ENCODE measurements at places on chromosomes 16 and 17.

DNA sequence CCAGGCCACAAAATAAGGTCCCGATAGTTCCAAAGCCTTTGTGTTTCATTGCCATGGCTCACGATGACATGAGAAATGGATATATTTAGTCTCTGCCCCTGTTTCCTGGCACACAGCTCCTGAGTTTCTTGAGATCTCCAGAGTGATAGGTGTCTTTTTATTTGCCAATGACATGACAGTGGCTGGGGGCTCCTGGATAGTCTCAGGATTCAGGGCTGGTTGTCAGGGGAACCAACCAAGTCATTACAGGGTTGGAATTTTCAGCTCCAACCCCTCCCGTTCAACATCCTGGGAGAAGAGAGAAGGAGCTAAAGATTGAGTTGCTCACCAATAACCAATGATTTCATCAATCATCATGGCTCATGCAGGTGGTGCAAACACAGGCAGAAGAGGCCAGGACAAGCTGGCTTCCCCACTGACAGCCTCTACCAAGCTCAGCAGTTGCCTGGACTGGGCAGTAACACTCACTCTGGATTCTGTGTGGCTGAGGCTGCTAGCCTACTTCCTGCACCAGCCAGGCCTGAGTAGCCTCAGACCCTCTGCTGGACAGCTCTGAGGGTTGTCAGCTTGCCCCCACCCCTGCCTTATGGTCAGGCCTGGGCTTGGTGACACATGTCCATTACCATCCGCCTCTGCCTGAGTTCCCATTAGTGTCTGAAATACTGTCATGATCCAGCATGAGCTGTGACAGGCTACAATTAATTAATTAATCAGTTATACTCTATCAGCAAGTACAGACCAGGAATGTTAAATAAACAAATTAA lies 534.4 kb upstream of the CDH5 start:
- DNase-seq: no peak

DNA sequence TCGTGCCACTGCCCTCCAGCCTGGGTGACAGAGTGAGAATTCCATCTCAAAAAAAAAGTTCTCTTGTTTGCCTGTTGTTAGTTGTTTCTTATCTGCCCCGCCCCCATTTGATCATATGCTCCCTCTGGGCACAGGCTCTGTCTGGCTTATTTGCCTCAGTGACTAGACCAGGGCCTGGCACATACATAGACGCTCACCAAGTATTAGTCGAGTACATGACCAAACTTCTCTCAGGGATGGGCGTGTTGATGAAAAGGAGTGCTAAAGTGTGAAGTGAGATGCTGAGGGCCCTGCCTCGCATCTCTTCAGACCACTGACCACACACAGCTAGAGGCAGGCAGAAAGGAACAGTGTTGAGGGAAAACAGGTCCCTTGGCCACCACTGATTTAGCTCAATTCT lies 3.3 kb upstream of the HELZ start:
- no peak for DNase-seq

DNA sequence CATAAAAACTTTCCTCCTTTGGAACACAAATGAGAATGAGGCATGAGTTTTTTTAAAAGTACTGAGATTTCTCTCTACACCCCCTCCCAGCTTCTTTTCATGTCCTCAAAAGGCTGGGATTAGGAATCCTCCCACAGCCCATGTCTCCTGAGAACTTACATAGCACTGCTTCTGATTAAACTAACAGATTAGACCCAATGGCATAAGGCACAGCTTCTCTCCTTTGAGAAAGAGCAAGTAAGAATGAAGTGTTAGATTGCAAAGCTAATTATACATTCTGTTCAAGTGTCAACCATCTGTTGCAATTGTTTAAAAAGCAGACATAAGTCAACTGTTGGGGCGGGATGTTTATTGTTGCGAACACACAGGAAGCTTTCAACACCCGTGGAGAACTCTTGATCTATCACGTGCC lies 715.1 kb downstream of the CDH11 start:
- no peak for DNase-seq

DNA sequence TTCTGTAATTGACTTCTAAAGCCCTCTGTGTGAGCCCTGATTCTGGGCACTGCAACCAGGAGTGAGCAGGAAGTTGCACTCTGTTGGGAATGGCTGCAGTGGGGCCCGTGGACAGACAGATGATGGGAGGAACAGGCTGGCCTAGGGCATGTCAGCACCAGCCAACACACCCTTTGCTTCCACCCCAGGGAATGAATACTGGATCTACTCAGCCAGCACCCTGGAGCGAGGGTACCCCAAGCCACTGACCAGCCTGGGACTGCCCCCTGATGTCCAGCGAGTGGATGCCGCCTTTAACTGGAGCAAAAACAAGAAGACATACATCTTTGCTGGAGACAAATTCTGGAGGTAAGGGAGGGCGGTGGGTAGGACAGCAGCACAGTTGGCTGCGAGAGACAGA lies 10.8 kb upstream of the LPCAT2 start:
- DNase-seq: no peak

- DNase-seq: no peak
These were observed 249.1 kb downstream of the C16orf95 start for GRCh38 chr16:87067836-87068761.

DNA sequence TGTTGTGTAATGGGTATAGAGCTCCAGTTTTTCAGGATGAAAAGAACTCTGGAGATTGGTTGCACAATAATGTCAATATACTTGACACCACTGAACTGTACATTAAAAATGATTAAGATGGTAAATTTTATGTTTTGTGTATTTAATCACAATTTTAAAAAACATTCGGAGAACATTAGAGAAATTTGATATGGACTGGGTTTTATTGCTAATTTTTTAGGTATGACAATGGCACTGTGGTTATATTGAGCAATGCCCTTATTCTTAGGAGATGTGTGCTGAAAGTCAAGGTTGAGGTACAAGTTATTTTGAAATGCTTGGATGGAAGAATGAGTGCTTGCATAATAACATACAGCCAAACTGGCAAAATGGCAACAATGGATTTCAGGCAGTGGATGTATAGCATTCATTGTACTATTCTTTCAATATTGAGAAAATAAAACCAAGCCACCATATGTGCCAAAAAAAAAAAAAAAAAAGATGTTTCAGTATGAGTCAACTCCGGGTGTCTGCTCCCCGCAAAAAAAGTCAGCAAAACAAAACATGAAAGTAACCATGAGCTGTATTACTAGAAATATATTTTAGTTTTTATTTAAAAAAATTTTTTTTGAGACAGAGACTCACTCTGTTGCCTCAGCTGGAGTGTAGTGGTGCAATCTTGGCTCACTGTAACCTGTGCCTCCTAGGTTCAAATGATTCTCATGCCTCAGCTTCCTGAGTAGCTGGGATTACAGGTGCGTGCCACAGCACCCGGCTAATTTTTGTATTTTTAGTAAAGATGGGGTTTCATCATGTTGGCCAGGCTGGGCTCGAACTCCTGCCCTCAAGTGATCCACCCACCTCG lies 19.8 kb downstream of the HOXB1 start:
- DNase-seq: peak; percentile 8

DNA sequence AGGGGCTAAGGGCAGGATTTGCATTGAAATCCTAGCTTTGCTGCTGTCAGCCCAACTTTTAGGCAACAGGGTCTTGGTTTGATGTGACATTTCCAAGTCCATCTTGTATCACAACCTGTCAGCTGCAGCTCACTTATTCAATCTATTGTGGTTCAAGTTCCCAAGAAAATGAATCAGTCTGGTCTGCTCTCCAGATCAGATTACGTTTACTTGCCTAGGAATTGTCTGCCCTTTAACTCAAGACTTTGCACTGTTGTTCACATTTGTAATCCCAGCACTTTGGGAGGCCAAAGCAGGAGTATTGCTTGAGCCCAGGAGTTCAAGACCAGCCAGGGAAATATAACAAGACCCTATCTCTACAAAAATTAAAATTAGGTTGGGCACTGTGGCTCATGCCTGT lies 10.0 kb downstream of the STX4 start:
- DNase-seq: no peak

DNA sequence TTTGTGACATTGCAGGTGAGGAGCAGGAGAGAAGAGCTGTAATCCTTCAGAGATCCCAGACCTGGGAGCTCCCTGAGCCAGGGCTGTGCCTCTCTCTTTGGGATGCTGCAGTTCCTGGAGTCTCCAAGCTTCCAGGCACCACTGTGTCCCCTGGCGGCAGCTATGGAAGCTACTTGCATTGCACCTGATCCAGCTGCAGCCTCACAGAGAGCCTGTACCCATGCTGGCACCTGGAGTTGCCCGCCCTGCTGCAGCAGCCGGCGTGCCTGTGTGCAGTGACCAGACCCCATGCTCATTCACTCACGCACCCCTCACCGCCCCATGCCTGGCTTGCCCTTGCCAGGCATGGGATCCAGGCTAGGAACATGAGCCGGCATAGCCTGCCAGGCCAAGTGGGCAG lies 51.8 kb upstream of the MED9 start:
- DNase-seq: no peak

DNA sequence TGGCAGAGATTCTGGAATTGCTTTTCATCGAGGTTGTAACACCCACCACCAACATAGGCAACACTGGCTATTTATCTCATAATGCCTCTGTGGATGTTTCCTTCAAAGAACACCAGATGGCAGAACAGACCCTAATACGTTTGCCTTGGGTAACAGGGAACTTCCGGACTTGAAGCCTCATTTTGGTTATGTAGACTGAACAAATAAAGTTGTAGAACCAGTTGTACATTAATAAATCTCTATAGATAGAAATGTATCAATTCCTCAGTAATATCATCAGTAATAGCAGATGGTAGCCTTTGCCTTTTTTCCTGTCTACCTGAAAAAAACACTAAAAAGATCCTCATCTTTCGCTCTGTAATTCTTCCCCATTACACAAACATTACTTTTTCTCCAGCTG lies 25.9 kb upstream of the APOH start:
- DNase-seq: peak; percentile 10

DNA sequence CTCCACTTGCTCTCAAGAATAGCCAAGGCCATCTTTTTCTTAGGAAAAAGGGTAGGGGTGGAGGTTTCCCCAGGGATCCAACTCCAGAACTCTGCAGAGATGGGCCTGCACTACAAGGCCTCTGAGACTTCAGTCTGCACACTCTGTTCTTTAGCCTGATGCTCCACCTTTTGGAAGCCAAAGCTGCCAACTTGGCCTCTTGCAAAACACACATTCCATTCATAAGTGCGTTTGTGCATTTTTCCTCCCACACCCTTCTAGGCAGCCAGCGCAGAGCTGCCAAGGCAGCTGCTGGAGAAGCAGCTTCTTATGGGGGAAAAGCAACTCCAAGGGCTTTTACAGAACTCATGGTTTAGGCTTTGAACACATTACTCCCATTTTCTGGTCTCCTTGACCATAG lies 45.3 kb downstream of the REXO5 start:
- no peak for DNase-seq

DNA sequence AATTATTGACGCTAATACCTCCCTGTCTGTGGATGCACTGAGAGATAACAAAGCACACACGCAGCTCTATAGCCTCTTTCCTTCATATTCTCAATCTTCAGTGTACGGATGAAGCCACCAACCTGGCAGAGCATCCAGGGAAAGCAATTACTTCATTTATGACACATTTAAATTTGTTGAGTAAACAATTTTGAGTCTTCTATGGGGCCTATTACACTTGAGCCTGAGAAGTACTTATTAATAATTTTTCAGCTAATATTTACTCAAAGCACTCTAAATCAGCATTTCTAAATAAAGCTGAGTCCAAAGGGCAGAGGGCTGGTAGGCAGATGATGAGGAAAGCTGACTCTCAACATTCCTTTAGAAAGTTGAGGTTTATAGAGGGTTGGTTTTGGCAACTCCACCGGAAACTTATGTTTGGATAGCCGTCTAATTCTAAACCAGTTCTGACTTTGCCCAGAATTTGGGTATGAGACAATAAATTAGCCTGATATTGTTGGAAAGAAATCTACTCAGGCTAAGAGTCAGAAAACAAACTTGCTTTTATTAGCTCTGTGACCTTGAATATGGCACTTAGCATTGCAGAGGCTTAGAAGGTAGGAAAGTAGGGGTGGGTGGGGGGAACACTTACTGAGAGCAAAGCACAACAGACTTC lies 643.5 kb downstream of the CDH11 start:
- DNase-seq: no peak

DNA sequence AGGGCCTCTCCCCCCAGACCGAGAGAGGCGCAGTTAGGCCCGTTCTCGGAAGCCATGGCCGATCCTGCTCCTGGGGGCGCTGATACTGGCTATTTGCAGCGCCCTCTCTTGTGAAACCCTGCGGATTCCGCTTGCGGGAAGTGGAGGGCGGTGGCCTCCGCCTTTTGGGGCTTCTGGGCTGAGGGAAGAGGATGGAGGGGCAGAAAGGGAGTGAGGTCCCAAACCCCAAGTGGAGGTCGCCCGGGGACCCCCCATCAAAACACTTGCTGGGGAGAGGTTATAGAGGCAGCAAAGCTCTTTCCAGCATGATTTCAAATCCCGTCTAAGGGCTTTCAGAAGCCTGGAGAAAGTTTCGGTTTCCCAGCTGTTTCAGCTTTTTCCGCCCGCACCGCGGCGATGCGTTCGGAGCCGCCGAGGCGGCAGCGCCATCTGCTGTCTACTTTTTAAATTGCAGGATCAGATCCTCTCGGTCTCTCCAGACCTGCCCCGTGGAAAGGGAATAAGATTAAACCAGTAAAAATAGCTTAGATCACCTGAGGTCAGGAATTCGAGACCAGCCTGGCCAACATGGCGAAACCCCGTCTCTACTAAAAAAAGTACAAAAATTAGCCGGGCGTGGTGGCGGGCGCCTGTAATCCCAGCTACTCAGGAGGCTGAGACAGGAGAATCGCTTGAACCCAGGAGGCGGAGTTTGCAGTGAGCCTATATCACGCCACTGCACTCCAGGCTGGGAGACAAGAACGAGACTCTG lies 15.8 kb downstream of the SNX20 start:
- no peak for DNase-seq

GRCh38 chr17:30957741-30958140 lies 13.1 kb upstream of the RNF135 start:
- DNase-seq: no peak

DNA sequence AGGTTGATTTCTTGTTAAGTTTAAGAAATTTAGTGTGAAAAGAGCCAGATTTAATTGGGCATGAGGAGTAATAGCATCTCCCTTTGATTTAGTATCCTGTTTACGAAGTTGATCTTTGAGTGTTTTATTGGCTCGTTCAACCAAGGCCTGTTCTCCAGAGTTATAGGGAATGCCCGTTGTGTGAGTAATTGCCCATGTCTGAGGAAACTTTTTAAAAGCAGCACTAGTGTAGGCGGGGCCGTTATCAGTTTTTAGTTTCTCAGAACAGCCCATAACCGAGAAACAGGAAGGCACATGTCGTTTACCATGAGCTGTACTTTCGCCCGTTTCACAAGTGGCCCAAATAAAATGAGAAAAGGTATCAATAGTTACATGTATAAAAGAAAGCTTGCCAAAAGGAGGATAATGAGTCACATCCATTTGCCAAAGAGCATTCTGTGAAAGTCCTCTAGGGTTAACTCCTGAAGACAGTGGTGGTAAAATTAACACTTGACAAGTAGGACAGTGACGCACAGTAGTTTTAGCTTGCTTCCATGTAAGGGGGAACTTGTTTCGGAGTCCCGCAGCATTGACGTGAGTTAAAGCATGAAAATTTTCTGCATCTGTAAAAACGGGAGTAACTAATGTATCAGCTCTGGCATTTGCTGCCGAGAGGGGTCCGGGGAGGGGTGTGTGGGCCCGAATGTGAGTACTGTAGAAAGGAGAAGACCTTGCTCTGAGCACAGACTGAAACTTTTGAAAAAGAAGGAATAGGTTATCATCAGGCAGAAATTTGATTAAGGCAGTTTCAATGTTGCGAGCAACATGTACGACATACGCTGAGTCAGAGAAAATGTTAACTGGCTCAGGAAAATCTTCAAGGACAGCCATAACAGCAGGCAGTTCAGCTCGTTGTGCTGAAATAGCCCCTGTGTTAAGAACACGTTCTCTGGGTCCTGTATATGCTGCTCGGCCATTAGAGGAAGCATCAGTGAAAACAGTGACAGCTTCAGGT lies 18.5 kb upstream of the KCTD5 start:
- DNase-seq: peak; percentile 47

GRCh38 chr17:82463925-82464566 lies 5.5 kb downstream of the NARF start:
- no peak for DNase-seq
